SK-N-SH treated with all-trans-retinoic acid at 6 μM for 48 hours (cell line): ENCODE measurements at places on chromosomes 4 and X.

DNA sequence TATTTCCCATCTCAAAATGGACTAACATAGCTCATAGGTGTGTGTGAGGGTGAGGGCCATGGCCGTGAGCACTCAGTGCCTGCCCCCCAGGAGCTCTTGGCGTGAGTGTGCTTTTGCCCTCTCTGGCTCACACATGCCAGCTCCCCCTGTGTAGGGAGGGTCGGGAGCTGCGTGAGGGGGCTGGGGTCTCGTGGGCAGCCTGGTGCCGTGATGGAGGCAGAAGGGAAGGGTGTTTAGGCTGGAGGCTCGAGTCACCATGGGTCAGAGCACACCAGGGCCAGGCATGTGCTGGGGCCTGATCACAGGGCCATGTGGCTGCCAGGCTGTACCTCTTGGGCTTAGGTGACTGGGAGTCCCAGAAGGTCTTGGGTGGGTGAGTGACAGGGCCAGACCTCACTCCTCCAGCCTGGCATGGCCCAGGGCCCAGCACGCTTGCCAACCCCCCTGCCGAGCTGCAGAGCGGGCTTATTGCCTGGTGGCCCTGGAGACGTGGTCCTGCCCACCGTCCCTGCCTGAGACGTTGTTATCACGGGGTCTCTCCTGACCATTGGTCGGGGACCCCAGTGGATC, 44.0 kb downstream of the ADRA2C start:
- no peak for ATAC-seq

GRCh38 chrX:40127052-40127451, 29.3 kb upstream of the BCOR start:
- ATAC-seq = no peak

GRCh38 chrX:476724-477075, 90.0 kb upstream of the PPP2R3B start:
- peak; percentile 25; the same call in 1 of the 3 replicates for ATAC-seq

DNA sequence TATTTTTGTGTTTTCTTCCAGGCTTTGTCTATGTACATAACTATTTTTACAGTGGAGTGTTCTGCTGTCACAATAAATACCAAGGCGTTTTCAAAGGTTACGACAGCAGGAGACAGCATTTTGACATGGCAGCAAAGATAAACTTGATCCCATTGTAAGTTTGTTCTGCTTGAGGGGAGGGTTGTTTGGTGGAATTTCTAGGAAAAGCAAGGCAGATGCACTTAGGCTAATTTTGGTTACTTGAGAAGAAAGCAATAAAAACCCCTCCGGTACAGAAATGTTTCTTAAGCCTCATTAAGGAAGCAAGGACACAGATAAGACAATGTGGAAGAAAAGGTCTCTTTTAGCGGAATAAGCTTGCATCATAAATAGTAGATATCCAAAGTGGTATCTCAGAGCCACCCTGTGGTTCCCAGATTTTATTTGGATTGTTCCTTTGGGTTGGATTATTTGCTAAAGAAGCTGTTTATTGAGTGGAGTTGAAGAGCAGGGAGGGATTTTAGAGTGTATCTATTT, 54.3 kb downstream of the CLCN5 start:
- ATAC-seq = no peak

DNA sequence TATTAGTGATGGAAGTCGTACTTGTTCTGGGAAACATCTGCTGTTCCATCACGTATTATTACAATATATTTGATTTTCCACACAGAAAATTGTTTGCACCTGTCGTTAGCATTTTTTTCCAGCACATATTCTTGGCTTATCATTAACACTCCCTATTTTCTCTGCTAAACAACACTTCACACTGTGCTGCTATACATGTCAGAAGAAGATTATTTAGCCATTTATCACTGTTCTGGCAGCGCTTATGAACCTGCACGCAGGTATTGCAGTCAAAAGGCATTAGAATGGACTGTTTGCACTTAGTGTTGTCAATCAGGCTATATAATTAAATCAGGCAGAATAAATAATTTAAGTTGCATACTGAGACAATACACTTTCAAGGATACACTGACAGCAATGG, 218.6 kb downstream of the CHM start:
- no peak for ATAC-seq

GRCh38 chr4:15149839-15150592, 147.7 kb downstream of the CPEB2 start:
- peak; percentile 98 for ATAC-seq

- ATAC-seq = no peak
Observed at GRCh38 chrX:109508915-109509314, 27.0 kb upstream of the GUCY2F start.

DNA sequence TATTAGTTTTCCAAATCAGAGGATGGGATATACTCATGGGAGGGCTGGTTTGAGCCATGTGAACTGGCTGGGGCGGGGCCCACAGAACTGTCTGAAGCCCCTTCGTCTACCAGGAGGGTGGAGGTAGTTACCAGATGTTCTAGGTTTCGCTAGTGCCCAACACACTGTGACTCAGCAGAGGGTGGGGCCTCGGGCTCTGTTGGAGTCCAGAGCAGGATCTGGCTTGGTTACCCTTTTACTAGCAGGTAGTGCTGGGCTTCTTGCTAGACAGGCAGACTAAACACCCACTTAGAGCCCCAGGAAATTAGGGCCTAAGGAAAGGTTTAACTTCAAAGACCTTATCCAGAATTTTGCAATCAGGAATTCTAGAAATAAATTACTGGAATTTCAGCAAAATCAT, 56.2 kb upstream of the CHRDL1 start:
- no peak for ATAC-seq

GRCh38 chr4:534101-534575, 35.1 kb downstream of the PIGG start:
- no peak for ATAC-seq

- no peak for ATAC-seq
Observed at GRCh38 chrX:155134255-155134654, 62.9 kb downstream of the BRCC3 start.

DNA sequence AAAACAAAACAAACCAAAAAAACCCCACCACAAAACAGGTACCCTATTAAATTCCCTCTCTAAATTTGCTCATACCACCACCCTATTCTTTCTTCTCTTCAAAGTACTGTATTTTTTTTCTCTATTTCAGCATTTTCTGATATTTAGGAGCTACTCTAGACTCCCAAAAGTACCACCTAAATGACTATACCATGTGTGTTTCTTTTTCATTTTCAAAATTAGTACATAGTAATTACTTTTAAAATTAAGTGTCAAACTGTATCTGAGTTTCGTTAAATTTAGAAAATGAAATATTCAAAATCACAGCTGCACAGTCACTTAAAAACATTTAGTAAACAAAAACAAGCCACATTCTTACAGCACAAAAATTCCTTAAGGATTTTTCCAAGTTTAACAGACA, 161.7 kb downstream of the FBXW7 start:
- ATAC-seq = no peak

DNA sequence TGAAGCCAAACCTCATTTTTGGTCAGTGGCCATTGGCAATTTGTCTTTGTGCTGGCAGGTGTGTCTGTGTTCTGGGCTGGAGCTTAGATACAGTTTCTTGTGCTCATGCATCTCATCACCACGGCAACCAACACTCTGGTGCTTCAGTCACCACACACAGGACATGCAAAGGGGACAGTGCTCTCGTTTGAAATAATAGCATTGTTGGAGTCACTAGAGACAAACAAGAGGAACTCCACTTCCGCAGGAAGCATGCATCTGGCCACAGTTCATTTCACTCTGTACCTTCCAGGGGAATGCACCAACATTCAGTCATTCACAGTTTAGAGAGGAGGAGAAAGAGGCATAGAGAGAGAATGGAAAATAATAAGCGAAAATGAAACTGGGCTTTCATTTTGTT, 267.4 kb downstream of the ANK2 start:
- no peak for ATAC-seq

DNA sequence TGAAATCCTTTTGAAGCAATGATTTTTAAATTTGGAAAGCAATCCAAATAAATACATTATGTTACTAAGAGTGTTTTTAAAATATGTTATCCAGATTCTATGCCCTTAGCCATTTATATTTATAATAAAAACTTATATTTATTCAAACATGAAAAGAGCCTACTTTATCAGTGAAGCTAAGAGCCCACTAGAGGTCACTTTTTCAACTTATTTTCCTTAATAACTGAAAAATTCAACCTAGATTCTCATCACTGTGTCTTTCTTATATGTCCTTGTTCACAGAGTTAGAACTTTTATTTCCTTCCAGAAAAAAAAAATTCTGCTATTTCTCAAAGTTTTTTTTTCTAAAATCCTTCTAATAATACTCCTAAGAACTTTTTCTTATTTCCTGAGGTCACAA, 23.9 kb downstream of the PRDM8 start:
- peak; percentile 74 for ATAC-seq

- peak; percentile 80 for ATAC-seq
Observed at GRCh38 chr4:53196882-53197771, 168.7 kb downstream of the SCFD2 start.

- no peak for ATAC-seq
Observed at GRCh38 chr4:24471486-24472160, 112.7 kb downstream of the DHX15 start.

DNA sequence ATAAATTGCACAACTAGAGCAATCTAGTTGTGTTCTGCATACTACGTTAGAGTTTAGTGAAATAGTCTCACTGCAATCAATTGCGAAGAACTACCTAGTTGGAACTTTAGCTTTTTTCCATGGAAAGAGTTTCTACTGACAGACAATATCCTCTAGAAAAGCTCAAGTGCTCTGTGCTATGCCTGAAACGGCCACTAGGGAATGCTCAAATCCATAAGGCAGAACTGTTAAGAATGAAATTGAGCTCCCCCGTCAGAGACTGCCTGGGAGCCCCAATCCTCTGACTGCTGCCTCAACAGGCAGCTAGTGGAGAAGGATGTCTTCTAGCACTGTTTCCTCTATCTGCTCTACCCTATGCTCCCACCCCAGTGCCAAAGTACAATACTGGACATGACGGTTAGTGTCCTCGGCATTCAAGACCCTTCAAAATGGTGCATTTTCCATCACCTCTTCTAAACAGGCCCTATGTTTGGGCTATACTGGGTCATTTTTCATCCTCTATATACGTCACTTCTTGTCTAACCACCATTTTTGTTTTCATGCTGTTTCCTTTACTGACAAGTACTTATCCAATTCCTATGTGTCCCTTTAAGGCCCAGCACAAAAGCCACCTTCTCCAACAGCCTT, 35.3 kb downstream of the FRMD7 start:
- peak; percentile 96 for ATAC-seq

DNA sequence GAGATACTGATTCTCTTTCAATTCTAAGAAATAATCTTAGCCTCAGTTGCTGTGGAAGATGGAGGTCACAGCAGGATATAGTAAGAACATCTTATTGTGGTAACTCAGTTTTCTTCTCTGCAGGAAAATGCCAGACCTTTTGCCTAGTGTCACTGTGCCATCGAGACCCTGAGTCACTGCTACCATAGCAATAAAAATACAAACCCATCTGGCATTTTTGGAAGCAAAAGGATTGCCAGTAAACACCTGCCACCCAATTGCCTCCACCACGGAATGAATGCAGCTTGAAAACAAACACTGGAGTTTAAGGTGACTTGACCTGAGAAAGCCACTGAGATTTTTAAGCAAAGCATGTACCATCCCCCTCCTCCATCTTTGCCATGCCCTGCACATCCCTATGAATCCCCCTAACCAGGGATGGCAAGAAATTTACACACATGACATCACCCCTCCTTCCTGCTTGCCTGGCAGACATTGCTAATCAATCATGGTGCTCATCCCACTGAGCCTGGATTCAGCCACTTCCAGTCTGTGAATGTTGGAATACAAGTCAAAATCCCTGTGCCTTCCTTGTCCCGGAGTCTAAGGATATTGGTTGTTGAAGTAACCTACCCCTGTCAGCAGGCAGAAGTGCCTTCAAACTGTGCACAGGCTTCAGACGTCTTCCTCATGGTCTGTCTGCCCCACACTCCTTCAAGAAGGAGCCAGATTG, 59.6 kb upstream of the MAMLD1 start:
- ATAC-seq = no peak

DNA sequence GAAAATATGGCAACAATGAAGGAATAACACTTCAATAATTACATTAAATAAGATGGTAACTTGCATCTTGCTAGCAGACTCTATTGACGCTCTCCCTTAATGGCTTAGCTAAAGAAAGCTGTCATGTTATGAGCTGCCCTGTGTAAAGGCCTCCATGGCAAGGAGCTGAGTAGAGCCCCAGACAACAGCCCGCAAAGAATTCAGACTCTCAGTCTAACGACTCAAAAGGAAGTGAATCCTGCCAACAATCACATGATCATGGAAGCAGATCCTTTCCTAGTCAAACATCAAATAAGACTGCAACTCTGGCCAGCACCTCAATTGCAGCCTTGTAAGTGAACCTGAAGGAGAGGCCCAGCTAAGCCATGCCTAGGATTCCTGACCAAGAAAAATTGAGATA, 157.6 kb downstream of the MAB21L2 start:
- ATAC-seq = no peak

GRCh38 chr4:106615410-106615945, 246.9 kb upstream of the GIMD1 start:
- peak; percentile 37 for ATAC-seq

GRCh38 chrX:85221361-85221760, 22.2 kb downstream of the SATL1 start:
- no peak for ATAC-seq

DNA sequence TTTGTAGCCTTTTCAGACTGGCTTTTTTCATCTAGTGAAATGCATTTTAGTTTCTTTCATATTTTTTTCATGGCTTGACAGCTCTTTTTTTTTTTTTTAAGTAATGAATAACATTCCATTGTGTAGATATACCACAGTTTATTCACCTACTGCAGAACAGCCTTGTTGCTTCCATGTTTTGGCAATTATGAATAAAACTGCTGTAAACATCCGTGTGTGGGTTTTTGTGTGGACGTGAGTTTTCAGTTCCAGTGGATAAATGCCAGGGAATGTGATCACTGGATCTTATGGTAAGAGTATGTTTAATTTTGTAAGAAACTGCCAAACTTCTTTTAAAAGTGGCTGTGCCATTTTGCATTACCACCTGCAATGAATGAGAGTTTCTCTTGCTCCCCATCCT, 160.8 kb downstream of the SOWAHB start:
- no peak for ATAC-seq

DNA sequence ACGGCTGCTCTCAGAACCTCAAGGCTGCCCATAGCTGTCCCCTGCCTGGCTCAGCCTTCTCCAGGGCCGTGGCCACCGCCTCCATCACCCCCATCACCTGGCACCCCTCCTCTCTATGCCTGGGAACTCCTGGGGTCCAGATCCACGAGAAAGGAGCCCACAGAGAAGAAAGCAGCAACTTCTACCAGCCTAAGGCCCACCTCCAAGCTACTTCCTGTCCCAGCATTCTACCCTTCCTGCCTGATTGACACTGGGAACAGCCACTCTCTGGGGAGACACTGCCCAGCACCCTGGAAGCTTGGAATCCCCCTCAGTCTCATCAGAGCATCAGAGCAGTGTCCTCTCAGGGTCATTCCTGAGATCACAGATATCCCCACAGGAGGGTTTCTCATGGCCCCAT, 36.9 kb upstream of the PROM1 start:
- peak; percentile 66 for ATAC-seq

GRCh38 chrX:84186603-84187532, 1.1 kb downstream of the RPS6KA6 start:
- peak; percentile 36 for ATAC-seq
